Karpas-422 (cell line): ENCODE measurements at places on chromosomes 2 and 18. TPM values are rescaled to one million over a fixed set of nuclear protein-coding genes. Genes with fewer than 3 reads are reported as not detected.

Gene LYPD6
- not detected in 2 replicates for total RNA-seq

- peaks cover 37% of the 10 kb centered on the region for H3K4me1 ChIP-seq
- H3K36me3 ChIP-seq, result no peaks in the 10 kb centered on the region
- H3K4me3 ChIP-seq, result no peak overlapping the region
Observed at GRCh38 chr2:128306081-128306930, 12.4 kb downstream of the HS6ST1 start.

GRCh38 chr18:36547544-36547943 lies 250.0 kb downstream of the FHOD3 start:
- H3K27ac ChIP-seq, result no peak overlapping the region
- no peaks in the 10 kb centered on the region for H3K4me1 ChIP-seq
- H3K27me3 ChIP-seq, result no peaks in the 10 kb centered on the region
- no peak for DNase-seq
- no peaks in the 10 kb centered on the region for H3K36me3 ChIP-seq

GRCh38 chr2:17171446-17172049 lies 346.7 kb downstream of the RAD51AP2 start:
- no peaks in the 10 kb centered on the region for H3K36me3 ChIP-seq
- H3K4me1 ChIP-seq, result peaks cover 17% of the 10 kb centered on the region
- peak; percentile 73 for DNase-seq
- no peak overlapping the region for H3K27ac ChIP-seq
- H3K27me3 ChIP-seq, result no peaks in the 10 kb centered on the region
